Activated CD4-positive, alpha-beta T cell treated with anti-CD3 and anti-CD28 coated beads, Interleukin-2, Interleukin-4, amounts not matched to agents 100 ng/mL and 50 ng/mL, durations not matched to agents 16 hours and 8 hours (primary cell): ENCODE measurements at places on chromosomes 16 and 17.

DNA sequence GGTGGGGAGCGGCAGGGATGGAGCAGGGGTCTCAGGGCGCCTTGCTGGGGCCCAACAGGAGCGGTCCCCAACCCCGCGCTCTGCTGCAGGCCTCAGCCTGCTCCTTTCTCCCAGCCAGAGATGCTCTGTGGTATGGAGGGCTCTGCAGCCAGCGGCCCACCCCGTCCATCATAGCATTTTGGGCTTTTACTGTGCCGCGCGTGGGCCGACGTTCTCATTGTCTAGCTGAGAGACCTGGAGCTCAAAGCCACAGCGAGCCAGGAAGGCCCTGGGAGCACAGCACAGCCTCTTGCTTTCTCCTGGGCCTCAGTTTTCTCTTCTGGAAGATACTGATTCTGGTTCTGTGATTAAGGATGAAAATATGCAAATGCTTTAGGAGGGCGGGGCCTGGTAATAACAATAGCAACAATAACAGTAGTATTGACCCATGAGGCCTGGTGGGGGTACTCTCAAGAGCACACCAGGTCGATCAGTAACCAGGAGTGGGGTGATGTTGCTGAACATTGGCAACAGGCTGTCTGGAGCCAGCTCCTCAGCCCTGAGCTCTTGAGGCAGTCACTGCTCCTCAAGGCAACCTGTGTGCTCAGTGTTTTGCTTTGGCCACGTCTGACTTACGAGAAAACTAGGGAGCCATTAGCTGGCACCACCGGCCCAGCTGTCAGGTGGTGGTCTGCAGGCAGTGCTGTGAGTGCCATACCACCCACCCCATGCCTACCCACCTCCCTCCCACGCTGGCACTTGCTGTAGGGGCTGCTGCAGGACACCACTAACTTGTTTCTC is 1.1 kb upstream of the RASD1 start:
- DNase-seq = no peak

DNA sequence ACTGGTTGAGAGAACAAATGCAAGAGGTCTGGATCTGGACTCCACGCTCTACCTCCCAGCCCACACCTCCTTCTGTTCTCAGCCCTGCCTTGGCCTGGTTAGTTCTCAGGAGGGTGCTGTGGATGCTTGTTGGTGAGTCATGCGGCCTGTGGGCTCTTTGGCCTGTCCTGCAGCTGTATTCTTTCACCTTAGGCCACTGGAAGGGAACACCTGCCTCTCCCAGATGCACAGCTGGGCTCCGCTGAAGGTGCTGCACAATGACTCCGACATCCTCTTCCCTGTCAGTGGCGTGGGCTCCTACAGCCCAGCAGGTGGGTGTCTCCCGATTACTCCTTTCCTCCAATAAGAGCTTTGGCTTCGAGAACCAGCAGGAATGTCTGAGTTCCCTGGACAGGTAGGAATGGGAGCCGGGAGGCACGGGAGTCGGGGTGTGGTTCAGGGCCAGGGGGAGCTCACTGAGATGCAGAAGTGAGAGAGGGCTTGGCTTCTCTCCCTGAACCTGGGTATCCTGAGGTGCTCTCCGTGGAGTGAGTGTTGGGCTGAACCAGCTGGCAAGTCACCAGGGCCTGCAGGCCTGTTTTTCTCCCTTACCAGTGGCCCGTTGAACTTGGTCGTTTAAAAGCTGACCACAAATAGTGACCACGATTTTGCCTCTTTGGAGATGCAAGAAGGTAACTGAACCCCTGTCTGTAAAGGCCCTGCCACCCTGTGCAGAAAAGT is 85.0 kb downstream of the SNX29 start:
- DNase-seq = no peak

- DNase-seq = peak; percentile 13
These were observed 7.6 kb downstream of the PITPNM3 start for GRCh38 chr17:6548578-6549330.

- DNase-seq = no peak
These were observed 144.7 kb downstream of the ENGASE start for GRCh38 chr17:79219208-79219935.

- no peak for DNase-seq
These were observed 19.2 kb downstream of the SREBF1 start for GRCh38 chr17:17817552-17817947.

DNA sequence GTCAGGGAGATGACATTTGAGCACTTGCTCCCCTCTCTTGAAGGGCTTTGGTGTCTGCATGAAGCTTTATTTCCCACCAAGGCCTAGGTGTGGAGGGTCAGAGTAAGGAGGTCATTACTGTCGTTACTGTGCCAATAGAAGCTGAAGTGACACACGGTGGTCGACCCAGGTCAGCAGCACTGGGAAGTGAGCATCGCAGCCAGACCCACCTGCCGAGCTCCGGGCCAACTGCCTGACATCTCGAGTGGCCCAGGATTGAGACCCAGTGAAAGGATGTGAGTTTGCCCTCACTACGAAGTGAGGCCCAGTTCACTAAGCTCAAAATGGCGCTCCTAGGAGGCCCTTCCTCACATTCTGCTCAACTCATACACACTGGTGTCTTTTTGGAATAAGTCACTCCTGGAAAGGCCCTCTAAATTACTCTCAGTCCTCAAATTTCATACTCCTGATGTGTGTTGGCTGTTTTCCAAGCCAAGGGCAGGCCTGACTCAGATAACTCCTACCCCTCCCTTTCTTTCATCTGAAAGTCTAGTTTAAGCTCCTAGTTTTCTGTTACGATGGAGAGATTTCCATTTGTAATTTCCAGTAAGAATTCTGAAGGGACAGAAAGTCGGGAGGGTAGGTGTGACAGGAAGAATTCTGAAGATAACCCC is 200.4 kb downstream of the LGALS9B start:
- no peak for DNase-seq

DNA sequence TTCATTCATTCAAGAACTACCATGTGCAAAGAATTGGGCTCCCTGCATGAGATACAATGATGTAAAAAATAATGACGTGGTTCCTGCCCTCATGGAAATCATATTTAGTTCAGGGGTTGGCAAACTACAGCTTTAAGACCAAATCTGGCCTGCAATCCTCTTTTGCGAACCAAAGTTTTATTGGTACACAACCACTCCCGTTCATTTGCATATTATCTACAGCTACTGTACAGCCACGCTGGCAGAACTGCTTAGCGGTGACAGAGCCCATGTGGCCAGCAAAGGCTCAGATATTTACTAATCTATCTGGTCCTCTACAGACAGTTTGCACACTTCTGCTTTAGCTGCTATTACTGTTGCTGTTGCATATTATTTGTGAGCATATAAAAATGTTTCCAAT is 167.7 kb downstream of the XYLT1 start:
- no peak for DNase-seq

DNA sequence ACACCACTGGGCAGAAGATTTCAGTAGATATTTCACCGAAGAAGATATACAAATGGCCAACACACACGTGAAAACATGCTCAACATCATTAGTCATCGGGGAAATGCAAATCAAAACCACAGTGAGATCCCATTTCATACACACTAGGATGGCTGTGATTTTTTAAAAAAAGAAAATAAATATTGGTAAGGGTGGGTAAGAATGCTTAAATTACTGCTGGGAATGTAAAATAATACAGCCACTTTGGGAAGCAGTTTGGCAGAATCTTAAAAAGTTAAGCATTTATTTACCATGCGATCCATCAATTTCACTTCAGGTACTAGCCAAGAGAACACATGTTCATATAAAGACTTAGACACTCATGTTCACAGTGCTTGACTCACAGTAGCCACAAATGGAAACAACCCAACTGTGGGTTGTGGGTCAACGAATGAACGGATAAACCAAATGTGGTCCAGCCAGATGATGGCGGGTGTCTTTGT is 6.5 kb upstream of the C16orf74 start:
- peak; percentile 27 for DNase-seq

- DNase-seq = no peak
These were observed 22.1 kb downstream of the COX10 start for GRCh38 chr17:14091367-14091766.

GRCh38 chr17:72407336-72407909 is 286.6 kb downstream of the SOX9 start:
- DNase-seq = no peak

DNA sequence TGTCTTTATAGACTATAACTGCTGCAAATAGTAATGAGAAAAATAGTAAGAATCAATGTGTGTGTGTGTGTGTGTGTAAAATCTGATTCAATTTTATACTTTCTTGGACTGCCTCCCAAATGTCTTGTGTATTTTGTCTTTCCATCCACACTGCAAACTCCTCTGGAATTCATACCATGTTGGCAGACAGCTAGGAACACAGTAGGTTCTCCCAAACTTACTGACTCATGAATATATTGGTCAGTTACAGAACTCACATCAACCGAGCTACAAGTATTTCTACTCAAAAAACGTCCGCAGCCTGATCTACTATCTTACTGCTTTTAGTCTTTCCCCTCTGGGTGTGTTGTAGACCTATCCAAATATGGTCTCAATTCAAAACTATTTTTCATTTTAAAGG is 542.7 kb upstream of the PSMD7 start:
- no peak for DNase-seq

- no peak for DNase-seq
These were observed 40.5 kb downstream of the ABHD15 start for GRCh38 chr17:29526322-29526721.

DNA sequence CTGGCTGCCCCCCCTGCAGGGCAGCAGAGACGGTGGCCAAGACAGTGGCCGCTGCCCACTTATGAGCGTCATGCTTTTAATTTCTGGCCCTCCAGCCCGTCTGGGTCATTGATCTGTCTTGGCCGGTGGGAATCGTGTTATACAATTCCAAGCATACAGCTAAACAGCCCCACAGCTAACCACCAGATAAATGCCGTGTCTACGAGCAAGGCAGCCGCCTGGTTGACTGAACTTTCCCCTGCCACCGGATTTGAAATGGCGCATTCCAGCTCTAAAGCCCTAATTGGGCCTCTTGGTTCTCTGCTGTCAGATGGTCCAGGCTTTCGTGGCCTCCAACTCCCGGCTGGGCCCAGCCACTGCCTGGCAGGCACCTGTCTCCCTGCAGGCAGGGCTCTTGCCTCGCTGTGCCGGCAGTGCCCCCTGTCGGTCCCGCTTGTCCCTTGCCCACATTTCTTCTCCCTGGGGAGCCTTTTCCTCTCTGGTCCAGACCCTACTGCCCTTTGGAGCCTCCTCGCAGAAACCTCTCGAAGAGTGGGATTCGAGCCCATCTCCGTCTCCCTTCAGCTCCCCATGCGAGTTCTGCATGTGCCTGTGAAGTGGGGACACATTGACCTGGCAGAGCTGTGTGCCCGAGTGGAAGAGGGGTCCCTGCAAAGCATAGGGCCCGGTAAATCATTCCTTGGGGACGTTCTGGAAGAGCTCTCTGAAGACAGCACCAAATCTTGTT is 1.8 kb upstream of the RBFOX3 start:
- peak; percentile 61 for DNase-seq

- DNase-seq = no peak
These were observed 38.9 kb downstream of the COX4I1 start for GRCh38 chr16:85838381-85838780.

GRCh38 chr16:49539758-49540157 is 166.2 kb downstream of the C16orf78 start:
- no peak for DNase-seq
